ENCODE measurements at places on chromosomes 2 and 18.

DNA sequence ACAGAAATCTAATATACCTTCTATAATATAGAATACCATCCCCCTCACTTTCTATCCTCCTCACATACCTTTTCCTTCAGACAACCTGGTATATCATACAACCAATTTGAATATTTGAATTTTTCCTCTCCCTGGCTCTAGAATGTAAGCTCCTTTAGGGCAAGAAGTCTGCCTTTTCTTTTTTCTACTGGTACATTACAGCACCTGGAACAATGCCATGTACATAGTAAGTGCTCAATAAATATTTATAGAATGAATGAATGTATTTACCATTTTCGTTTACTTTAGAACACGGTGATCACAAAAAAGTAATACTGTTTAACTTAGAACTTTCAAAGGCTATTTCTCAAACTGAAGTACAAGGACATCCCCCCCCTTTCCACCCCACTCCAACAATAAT, 187.6 kb downstream of the STK39 start:
- DNase-seq, result no peak

DNA sequence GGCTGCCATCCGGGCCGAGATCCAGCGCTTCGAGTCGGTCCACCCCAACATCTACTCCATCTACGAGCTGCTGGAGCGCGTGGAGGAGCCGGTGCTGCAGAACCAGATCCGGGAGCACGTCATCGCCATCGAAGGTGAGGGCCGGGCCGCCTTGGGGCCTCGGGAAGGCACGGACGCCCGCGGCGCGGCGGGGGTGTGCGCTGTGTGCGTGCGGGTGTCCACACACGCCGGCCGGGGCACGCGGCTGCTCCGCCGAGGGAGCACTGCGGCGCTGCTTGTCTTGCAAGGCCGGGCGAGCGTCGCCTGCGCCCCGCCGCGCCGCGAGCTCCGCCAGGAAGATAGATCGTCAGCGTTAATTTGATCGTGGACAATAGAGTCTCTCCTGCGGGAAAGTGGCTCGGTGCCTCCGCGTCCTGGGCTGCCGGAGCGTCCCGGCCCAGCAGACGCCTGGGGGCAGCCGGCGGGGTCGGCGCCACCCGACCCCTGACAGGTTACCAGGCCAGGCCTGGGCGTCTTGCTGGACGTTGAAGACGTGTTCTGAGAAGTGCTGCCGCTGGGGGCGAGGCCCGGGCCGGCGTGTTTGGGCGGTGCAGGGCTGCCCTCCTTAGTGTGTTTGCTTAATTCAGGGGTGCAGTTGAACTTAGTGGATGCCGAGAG, 1.0 kb downstream of the AGAP1 start:
- no peak for DNase-seq

- no peak for DNase-seq
These were observed 274.7 kb downstream of the TWIST2 start for GRCh38 chr2:239122421-239123110.

DNA sequence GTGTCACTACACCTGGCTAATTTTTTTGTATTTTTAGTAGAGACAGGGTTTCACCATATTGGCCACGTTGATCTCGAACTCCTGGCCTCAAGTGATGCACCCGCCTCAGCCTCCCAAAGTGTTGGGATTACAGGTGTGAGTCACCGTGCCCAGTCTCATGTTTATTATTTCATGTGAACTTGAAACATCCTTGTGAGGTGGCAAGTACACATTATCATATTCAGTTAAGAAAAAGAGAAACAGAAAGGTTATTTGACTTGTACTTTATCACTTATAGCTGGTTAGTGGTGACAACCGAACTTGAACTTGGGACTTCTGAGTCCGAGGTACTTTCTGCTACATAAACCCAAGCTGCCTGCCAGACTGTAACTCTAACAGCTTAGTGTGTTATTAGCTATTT, 24.4 kb downstream of the ABHD3 start:
- no peak for DNase-seq

- DNase-seq, result no peak
These were observed 14.7 kb upstream of the NEU4 start for GRCh38 chr2:241794250-241794823.

DNA sequence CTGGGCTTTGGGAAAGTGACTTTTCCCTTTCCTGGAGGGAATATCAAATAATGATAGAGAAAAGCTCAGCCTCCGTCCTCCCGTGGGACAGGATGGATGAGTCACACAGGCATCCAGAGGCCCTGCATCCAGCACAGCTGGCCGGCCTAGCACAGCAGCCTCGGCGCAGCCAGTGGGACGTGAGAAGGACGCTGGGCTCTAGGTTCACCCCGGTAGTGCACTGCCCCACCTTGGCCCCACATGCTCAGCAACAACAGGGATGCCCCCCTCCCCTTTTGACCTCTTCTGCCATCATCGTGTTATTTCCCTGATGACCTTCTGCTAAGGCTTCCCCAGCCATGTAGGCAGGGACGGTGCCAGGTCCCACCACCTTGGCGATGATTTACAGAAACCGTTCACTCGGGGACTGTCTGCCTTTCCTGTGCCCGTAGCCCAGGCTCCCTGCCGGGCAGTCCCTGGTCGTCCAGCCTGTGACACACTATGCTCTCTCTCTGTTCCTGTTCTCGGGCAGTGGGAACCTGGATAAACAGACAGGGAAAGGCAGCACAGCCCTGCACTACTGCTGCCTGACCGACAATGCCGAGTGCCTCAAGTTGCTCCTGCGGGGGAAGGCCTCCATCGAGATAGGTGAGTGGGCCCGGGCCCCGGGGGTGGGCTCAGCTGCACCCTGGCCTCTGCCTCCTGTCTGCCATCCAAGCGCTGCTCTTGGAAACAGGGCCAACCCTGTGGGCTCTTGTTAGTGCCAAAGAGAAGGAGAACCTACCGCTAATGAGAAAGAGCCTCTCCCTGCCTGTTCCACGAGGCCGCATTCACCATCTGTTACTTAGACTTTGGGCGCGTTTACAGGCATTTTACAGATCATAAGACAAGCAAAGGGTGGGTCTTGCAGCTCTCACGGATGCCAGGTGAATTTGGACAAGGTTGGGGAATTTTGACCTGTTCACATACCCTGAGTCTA, 44.6 kb downstream of the ITGB1BP1 start:
- no peak for DNase-seq

GRCh38 chr18:11840493-11840892, 10.7 kb upstream of the CHMP1B start:
- no peak for DNase-seq

- no peak for DNase-seq
These were observed 327.2 kb upstream of the PKDCC start for GRCh38 chr2:41720331-41721251.

- DNase-seq, result no peak
These were observed 29.1 kb downstream of the HPCAL1 start for GRCh38 chr2:10331702-10332401.

DNA sequence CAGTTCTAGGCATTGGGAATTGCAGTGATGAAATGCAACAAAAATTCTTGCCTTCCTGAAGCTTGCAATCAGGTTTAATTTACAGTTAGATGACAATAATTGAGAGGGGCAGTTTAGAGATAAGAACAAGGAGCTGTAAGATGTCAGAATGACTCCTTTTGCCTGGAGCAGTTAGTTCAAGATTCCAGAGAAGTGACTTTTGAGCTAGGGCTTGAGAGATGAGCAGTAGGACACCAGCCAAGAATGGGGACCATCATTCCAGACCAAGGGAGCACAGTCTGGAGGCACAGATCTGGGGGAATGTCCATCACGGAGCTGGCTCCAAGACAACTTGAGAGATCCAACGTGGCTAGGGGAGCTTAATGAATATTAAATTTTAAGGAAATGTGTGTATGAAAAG, 26.8 kb downstream of the CACNB4 start:
- DNase-seq, result no peak

DNA sequence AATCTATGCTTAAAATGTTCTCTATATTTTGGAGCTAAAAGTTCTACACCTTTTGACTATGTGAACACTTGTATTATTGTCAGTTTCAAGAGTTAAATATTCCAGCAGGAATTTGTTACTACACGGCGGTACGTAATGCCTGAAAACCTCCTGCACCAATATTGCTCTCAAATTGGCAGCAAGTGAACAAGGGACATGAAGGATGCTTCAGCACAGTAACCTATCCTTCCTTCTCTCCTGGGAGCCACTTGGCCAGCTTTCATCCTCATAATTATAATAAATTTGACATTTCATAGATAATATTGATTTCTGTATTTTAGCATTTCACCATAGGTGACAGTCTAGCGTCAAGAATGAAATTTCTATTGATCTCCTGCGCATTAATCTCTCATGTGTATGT, 197.6 kb downstream of the NR4A2 start:
- no peak for DNase-seq

DNA sequence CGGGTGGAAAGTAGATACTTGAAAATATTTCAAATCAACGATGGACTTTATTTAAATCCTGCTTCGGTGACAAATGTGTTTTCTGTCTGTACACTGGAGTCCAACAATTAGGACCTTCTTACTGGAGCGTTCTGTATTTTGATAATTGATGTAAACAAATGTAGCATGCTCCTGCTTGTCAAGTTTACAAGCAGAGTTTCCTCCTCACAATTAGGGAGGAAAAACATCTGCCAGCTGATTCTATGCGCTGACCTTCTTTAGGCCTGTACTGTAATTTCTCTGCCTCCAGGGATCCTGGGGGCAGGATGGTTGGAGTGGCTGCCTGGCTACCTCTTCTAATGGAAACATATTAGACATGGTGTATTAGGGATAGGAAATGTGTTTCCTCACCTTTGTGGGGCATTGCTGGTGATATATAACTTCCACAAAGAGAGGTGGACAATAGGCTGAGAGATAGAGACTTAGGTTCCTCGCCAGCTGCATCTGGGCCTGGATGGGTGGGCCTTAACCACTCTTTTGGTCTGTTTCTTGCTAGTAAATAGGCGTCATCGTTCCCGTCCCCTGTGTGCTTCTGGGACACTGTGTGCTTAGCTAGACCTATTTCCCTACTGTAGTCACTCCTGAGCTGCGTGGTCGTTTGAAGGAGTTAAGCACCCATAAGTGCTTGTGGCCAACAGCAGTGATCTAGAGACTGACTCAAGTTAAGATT, 19.3 kb downstream of the GATA6 start:
- no peak for DNase-seq

GRCh38 chr2:16091576-16092282, 151.4 kb downstream of the MYCN start:
- DNase-seq, result no peak

- no peak for DNase-seq
These were observed 68.2 kb downstream of the MAP4K3 start for GRCh38 chr2:39368846-39369245.

DNA sequence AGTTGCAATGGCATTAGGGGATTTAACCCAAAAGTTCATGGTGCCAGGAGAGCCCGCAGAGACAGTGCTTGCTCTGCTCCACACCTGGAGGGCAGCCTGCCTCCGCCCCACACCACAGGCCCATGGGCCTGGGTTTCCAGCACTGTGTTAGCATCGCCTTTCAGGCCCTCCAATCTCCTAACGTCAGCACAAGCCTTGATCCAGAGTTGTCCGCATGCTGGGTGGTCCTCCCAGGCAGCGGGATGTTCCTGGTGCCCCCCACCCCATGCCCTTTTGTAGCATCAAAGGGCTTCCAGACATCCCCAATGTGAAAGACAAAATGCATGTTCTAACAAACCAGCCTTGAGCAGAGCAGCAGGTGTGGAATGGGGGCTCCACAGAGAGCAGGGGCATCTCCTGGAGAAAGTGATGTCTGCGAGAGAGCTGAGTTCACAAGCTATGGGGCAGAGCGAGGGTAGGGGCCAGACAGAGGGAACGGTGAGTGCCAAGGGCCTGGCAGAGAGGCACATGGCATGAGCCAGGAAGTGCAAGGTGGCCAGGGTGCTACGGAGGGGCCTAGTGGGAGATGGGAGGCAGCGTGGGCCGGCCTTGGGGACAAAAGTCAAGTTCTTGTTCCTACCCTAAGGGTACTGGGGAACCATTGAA, 119.2 kb downstream of the CYP26B1 start:
- DNase-seq, result no peak

- DNase-seq, result no peak
These were observed 147.1 kb downstream of the CCBE1 start for GRCh38 chr18:59550174-59550516.

DNA sequence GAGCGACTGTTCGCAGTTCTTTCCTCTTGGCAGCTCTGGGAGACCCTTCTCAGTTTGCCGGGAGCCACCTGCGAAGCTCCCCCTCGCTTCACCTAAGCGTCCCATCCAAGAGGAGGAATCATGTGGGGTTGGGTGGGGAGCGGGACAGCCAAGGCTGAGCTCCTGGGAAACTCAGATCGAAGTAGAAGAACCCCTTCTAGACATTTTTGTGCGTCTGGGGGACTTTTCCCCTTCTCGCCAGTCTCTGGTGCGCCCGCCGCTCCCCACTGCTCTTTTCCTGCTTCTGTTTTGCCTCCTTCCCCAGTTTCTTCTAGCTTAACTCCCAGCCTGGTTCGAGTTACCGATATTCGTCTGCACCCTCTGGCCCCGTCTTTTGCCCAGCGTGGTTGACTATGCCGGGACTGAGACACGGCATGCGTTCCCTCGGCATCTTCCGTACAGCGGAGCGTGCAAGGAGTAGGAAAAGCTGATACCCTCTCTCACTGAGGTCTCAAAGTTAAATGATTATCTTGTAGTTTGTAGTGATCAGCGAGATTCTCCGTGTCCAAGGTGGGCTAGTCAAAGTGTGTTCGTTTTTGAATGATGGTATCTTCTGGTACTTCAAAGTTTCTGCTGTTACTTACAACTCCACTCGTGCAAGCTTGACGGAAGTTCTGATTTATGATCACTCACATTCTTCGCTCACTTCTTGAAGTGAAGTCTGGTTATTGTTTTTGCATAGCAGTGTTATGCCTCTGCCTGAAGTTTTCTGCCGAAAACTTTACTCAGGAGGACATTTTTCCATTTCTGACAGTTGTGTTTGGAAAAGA, 664 bp downstream of the CAMKMT start:
- DNase-seq, result peak; percentile 4

DNA sequence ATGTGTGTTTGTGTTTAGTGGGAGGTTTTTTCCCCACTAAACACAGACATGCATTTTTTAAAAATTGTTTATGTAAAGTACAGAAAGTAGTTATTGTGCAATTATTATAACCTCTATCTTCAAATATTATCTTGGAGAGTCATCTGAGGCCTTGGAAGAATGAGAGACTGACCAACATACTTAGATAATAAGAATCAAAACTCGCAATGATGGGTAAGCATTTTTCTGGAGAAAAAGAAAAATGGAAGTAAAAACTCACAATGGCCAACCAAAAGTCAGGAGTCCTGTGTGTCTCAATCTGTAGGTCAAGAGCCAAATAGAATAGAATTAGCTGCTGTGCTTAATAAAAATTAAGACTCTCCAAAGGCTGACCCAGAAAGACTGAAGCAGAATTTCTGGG, 43.0 kb downstream of the MEMO1 start:
- DNase-seq, result no peak

- no peak for DNase-seq
These were observed 39.5 kb upstream of the ASXL3 start for GRCh38 chr18:33538418-33539042.

GRCh38 chr2:97967931-97968627, 27.7 kb downstream of the TMEM131 start:
- no peak for DNase-seq

DNA sequence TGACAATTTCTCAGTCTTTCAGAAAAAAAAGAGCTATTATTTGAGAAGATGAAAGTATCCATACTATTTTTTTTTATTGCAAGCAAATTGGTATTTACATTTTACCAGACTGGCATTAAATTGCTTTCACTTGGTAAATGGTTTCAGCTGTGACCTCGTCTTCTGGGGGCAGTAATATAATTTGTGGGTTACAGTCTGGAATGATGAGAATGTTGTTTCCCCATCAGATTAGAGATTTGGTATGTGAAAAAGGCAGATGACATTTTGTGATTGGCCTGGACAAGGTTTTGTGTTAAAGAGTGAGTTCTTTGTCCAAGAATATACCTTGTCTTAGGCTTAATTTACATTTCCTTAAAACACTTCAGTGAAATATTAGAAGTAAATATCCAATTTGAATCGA, 390.1 kb upstream of the ST6GAL2 start:
- no peak for DNase-seq
